ENCODE measurements at places on chromosomes 2 and 18.

GRCh38 chr2:100887713-100888495 lies 68.0 kb downstream of the NPAS2 start:
- no peak for DNase-seq

GRCh38 chr18:38025433-38026038 lies 459.9 kb upstream of the CELF4 start:
- no peak for DNase-seq

GRCh38 chr18:14089781-14090180 lies 42.5 kb downstream of the ZNF519 start:
- no peak for DNase-seq

DNA sequence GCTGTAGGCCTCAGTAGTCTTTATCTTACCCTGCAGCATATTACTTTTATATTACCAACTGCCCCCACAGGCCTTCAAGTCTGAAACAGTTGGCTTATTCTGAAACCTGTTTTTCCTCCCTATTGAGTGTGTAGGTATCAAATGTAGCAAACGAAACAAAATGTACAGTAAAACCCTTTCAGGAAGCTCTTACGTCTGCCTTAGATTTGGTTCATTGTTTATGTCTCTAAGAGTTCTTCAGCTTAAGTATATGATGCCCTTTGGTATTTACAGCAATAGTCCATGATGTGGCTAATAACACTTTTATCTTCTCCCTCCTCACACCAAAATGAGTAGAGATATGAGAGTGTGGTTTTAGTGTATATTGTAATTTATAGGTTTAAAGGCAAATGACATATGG lies 108.8 kb downstream of the DOCK10 start:
- no peak for DNase-seq

DNA sequence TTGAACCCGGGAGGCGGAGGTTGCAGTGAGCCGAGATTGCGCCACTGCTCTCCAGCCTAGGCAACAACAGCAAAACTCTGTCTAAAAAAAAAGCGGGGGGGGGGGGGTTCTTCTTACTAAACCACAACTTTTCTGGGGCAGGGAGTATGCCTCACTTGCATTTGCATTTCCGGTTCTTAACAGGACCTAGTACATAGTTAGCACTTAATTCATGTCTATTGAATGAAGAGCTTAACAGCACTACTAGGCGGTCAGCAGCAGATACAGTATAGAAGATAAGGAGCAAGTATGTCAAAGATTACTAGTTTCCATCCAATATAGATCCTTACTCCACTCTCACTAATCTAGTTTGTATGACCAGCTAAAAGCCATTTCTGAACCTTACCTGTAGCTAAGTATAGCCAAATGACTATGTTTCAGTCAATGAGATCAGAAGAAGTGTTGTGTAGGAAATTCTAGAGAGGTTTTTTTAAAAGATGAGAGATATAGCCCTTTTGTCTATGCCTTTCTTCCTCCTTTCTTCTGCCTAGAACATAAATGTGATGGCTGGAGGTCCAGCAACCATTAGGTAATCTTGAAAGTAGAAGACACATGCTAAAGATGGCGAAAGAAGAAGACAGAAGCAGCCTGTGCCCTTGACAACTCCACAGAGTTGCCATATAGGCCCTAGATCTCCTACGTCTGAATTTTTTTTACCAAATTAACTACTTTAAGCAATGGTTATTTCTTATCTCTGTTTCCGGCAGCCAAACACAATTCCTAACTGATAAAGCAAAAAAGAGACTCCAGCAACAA lies 11.3 kb downstream of the HYCC2 start:
- no peak for DNase-seq

GRCh38 chr2:45274250-45274926 lies 265.1 kb upstream of the SIX2 start:
- DNase-seq, result no peak

DNA sequence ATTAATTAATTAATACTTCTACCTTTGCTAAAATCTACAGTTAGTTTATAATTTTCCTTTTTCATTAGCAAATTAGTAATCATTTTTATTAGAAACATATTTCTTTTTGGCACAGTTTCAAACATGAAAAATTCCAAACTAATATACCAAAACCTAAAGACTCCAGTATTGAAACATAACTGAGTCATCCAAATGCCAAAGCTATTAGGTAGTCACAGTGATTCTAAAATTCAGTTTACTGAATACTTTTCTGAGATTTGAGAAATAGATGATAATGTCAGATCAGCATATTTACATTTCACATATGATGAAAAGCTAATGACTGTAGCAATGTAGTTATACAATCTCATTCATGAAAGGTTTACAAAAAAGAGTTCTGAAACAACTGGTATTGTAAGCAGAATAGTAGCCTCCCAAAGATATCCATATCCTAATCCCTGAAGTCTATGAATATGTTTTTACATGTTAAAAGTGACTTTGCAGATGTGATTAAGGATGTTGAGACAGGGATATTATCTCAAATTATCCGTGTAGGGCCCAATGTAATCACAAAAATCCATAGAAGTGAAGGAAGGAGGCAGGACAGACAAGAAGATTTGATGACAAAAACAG lies 680.2 kb upstream of the CHAC2 start:
- DNase-seq, result no peak

- no peak for DNase-seq
These were observed 69.3 kb downstream of the MARCO start for GRCh38 chr2:119011162-119011909.

Measured in forelimb muscle (tissue), 1 donor.